Stimulated activated CD8-positive, alpha-beta memory T cell treated with anti-CD3 and anti-CD28 coated beads, Interleukin-15, amount 100 ng/mL, for 24 hours (primary cell): ENCODE measurements at places on chromosomes 2 and 18.

GRCh38 chr2:240397924-240398645 is 37.4 kb upstream of the GPC1 start:
- DNase-seq = no peak

GRCh38 chr2:121046335-121046734 is 238.7 kb downstream of the TFCP2L1 start:
- no peak for DNase-seq

DNA sequence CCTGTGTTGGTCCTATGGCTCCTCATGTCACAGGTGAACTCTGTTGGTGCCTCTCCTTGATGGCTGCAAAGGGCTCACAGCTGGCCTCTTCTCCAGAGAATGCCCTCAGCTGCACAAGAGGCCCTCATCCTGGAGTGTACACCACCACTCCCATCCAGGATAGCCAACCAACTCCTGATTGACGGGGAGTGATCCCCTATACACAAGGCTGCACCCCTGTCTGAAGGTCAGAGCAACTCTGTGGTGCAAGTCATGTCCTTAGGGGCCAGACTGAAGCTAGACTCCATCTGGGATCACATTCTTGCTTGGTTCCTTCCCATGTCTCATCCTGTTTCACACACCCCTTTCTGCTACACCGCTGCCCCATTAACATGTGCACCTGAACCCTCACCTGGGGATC is 41.7 kb upstream of the ATL2 start:
- DNase-seq = no peak

DNA sequence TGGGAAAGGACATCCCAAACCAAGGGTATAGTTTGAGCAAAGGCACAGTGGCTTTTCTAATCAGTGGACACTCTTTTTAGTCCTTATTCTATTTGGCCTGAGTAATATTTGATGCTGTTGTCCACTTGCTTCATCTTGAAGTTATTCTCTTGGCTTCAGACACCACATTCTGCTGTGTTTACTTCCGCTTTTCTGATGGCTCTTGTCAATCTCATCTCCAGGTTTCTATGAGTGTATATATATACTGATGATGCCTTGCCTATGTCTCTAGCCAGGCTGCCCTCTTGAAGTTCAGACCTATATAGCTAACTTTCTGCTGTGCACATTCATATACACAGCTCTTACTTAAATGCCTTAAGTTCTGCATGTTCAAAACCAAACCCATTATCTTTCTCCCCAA is 83.1 kb downstream of the EFEMP1 start:
- DNase-seq = no peak

DNA sequence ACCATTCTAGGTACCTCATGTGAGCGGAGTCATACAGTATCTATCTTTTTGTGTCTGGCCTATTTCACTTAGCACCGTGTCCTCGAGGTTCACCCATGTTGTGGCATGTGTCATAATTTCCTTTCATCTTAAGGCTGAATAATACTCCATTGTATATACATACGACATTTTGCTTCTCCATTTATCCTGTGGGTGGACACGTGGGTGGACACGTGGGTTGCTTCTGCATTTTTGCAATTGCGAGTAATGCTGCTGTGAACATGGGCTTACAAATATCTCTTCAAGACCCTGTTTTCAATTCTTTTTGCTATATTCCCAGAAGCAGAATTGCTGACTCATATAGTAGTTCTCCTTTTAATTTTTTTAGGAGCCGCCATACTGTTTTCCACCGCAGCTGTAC is 243.6 kb upstream of the EPAS1 start:
- DNase-seq = no peak

DNA sequence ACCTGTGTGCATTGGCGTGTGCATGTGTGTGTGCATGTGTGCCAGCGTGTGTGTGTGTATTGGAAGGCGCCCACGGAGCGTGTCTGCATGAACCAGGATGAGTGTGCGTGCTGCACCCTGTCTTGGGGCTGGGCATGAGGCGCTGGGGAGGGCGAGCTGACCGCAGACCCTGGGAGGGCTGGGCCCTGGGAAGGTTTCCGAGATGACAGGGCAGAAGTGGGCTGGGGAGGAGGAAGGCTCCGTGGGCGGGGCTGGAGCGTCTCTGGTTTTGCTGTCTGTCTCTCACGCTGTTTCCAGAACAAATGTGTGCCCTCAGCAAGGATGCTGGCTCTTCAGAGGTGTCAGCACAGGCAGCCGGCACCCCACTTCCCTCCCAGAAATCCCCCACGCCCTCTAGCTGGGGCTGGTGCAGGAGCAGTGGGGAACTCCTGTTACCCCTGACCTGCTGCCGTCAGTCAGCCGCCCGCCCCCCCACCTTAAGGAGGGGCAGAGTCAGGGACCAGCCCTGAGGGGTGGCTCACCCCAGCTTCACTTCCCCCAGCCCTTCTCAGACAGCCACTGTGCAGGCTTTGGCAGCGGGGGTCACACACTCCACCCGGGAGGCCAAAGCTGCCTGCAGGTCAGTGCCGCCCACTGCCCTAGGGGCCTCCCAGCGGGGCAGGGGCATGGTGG is at the start of gene GPR35:
Gene GPR35, plus strand, starts transcription at position 531 of the 672 bp plus-strand sequence. CDS start 4,473 bp downstream, outside the sequence.
- DNase-seq = peak; percentile 38

GRCh38 chr2:203840655-203841205 is 26.8 kb upstream of the CTLA4 start:
- no peak for DNase-seq

DNA sequence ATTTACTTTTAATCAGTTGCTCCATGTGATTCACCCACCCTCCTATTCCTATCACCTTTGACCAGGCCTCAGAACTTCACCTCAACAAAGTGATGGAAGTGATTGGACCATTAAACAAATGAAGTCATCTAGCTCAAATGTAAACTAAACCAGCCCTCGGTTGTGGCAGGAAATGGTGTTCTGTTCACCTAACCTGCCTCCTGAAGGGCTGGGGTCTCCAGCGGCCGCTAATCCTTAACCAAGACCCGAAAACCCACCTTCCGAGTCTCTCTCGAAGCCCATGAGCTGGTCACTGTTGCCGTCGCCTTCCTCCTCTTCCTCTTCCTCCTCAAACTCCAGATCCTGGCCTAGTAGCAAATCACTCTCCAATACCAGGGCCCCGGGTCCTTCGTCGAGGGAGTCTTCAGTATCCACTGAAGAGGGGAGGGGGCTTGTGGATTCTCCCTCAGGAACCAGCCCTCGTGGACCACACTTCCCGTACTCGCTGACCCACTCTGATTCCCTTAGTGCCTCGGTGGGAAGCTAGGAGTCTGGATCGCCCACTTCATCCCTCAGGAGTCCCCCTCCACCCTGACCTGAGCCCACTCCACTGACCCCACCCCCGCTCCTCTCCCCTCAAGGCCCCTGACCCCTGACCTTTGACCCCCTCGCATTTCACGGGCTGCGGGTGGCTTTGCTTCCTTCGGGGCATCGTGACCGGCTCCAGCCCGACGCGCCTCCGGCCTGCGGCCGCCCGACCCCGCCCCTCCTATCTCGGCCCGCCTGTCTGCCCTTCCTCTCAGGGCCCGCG is 503 bp downstream of the ZNF513 start:
- no peak for DNase-seq

DNA sequence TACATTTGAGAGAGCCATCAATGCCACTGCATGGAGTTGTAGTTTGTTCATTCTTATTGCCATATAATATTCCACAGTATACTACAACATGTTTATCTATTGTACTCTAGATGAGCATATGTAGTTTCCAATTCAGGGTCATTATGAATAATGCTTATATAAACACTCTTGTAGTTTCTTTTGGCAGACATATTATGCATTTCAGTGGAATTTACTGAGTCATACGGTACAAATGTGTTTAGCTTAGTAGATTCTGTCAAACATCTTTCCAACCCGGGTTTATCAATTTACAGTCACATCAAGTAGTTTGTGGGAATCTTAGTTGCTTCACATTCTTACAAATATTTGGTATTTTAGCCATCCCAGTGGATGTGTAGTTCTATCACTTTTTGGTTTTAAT is 161.1 kb downstream of the KCNH7 start:
- no peak for DNase-seq

GRCh38 chr2:71812736-71813135 is 334.9 kb downstream of the CYP26B1 start:
- DNase-seq = no peak

DNA sequence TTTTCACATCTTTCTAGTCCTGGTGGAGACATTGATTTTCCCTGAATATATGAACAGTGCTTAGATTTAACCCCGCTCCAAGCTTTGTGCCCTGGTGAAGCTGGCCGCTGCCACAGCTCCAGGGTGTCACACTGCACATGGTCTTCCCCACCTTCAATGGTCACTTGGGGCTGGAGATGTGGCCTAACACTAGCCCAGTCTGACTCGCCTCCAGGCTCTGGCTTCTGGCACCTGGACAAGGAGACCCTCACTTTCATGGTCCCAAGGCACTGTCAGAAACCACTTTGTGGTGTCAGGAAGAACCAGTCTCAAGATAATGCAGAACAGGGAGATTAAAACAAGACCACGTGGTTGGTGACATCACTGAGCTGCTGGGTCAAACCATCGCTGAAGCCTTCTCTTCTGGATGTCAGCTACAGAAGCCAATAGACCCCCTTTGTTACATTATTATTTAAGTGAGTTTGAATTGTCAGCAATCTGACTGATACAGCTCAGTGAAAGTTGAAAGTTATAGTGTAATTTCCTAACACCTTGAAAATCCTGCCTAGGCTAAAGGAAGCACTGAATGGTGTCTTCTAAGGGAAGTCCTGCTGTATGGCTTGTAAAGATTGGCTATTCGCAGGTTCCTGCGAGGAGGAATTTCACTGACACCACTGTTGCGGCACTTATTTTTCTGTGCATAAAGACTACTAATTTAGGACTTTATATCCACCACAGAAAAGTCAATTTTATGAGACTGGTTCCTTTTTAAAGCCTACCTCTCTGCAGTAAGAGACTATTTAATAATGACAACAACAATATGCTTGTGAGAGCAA is 55.0 kb upstream of the CTDP1 start:
- DNase-seq = no peak

DNA sequence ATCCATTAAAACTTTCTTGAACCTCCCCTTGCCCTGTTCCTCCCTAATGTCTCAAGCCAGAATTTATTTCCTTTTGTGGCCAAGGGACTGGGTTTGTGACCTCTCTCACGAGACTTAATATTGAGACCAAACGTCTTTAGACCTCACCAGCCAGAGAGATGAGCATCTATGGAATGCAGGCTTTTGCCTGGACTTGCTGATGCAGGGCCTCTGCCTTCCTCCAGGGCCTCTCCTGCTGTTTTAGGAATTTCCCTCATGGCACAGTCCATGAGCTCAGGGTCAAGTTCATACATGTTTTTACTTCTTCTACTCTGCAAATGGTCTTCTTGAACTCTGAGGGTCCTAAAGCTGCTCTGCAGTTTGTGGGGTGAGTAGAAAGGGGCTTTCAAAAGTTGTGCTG is 22.3 kb downstream of the IL1B start:
- DNase-seq = no peak

GRCh38 chr2:48343571-48344440 is 186.1 kb upstream of the STON1 start:
- no peak for DNase-seq

DNA sequence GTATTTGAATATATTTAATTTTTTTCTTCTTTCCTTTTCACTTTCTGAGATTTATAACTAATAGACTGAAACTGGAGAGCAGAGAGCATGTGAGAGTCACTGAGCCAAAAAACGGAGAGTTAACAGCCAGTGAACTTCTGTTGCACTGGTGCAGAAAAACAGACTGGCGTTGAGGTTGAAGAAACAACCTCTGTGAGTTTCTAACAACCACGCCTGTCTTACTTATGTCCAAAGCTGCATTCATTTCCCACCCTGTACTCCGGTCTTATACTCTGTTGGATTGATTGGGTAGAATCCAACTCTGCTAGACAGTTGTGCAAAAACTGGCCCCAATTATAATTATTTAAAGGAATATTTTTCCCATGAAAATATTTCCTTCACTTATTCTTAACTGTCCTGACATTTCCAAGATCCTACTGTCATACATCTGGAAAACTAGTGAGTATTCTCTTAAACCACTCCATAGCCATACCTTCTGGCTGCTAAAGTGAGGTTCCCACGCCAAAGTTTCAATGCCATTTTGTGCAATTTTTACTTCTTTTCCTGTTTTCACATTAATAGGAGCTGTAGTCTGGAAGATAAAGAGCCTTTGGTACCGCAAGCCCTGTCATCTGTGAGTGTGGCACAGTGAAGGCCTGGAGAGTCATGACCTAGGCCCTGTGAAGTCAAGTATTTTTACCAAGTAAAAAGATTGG is 9.4 kb downstream of the CYP1B1 start:
- DNase-seq = no peak

DNA sequence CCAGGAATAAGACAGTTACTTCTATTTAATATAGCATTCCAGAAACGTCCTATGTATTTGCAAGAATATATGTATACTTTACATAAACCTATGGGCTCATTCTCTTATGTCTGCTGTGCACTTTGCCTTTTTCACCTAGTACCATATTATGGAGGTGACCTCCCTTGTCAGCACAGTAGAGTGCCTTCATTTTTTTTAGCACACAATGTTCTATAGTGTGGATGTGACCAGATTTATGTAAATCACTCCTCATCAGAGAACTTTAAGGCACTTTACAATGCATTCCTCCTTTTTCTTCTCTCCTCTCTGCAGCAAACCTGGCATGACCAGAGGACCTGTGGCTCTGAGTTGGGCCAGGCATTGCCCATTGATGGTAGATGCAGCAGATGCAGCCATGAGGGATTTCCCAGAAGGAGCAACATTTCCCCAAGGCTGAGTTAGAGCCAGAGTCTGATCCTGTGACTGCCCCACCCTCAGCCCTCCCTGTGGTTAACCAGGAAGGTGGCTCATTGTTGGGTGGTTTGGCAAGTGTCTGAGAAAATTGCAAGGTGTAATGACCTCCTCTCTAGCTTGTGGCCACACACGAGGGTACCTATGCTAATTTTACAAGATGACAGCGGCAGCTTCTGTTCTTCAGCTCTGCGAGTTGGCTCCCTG is 76.5 kb upstream of the DLX2 start:
- no peak for DNase-seq

DNA sequence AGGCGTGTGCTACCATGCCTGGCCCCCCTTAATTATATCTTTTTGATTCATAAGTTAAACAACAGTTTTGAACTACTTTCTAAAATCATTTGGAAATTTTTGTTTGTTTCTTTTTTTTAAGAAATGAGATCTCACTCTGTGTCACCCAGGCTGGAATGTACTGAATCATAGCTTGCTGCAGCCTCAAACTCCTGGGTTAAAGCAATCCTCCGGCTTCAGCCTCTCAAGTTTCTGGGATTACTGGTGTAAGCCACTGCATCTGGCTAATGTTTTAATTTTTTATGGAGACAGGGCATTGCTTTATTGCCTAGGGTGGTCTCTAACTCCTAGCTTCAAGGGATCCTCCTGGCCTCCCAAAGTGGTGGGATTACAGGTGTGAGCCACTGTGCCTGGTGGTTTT is 71.5 kb downstream of the BABAM2 start:
- DNase-seq = no peak

- no peak for DNase-seq
Observed at GRCh38 chr2:241810307-241811200, 1.6 kb downstream of the NEU4 start.

- no peak for DNase-seq
Observed at GRCh38 chr18:24052053-24052452, 37.5 kb downstream of the TTC39C start.

GRCh38 chr2:73415906-73416305 is 30.3 kb downstream of the ALMS1 start:
- DNase-seq = no peak
